Thymus (tissue), 14 donors: ENCODE measurements at places on chromosomes 7 and 10. TPM values are rescaled to one million over a fixed set of nuclear protein-coding genes. Genes with fewer than 3 reads are reported as not detected.

BUB3 gene
- 163 TPM for total RNA-seq

ABCC2 gene
- 1.1 TPM for total RNA-seq

SPDYE2 gene
- total RNA-seq: 0.05 TPM

EPHA1 gene
- 34.3 TPM for total RNA-seq

HTR5A gene
- total RNA-seq: 0.85 TPM

BET1 gene
- total RNA-seq: 33.2 TPM

PAPOLB gene
- total RNA-seq: under 0.01 TPM

NPS gene
- 0.38 TPM for total RNA-seq

WDFY4 gene
- total RNA-seq: 25.1 TPM

GCK gene
- total RNA-seq: 0.24 TPM

JAKMIP3 gene
- total RNA-seq: 0.19 TPM

HABP2 gene
- total RNA-seq: 0.19 TPM

SLC26A3 gene
- total RNA-seq: 0.09 TPM

EFCAB10 gene
- total RNA-seq: 0.14 TPM

ACBD5 gene
- 13.6 TPM for total RNA-seq

OPN1SW gene
- total RNA-seq: not detected

ADAP1 gene
- 6.2 TPM for total RNA-seq

- peak; percentile 21 for DNase-seq
These were observed 306.4 kb upstream of the CDC14C start for GRCh38 chr7:48617993-48618392.

GRCh38 chr10:124892031-124892430, 49.9 kb upstream of the ZRANB1 start:
- DNase-seq: no peak

- DNase-seq: no peak
These were observed 3.0 kb downstream of the ASZ1 start for GRCh38 chr7:117424090-117424829.

- no peak for DNase-seq
These were observed 190.3 kb upstream of the SHH start for GRCh38 chr7:156002362-156003066.

- DNase-seq: no peak
These were observed 138.3 kb downstream of the LRRN3 start for GRCh38 chr7:111229181-111229740.

- DNase-seq: no peak
These were observed 4.2 kb upstream of the FOXL3 start for GRCh38 chr7:285731-286130.

DNA sequence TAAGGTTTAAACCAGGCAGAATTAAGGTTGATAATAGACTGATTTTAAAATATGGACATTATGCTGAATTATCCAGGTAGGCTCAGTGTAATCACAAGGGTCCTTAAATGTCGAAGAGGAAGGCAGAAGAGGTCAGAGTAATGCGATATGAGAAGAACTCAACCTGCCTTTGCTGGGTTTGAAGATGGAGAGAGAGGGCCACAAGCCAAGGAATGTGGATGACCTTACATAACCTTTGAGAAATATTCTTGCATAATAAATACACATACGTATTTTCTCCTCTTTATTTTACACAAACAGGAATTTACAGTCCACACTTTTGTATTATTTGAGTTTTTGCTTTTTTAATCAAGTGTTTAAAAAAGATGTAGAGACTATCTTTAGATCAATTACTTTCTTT, 88.5 kb downstream of the ST7 start:
- DNase-seq: no peak

- no peak for DNase-seq
These were observed 964 bp downstream of the FRMD4A start for GRCh38 chr10:14329746-14330173.

DNA sequence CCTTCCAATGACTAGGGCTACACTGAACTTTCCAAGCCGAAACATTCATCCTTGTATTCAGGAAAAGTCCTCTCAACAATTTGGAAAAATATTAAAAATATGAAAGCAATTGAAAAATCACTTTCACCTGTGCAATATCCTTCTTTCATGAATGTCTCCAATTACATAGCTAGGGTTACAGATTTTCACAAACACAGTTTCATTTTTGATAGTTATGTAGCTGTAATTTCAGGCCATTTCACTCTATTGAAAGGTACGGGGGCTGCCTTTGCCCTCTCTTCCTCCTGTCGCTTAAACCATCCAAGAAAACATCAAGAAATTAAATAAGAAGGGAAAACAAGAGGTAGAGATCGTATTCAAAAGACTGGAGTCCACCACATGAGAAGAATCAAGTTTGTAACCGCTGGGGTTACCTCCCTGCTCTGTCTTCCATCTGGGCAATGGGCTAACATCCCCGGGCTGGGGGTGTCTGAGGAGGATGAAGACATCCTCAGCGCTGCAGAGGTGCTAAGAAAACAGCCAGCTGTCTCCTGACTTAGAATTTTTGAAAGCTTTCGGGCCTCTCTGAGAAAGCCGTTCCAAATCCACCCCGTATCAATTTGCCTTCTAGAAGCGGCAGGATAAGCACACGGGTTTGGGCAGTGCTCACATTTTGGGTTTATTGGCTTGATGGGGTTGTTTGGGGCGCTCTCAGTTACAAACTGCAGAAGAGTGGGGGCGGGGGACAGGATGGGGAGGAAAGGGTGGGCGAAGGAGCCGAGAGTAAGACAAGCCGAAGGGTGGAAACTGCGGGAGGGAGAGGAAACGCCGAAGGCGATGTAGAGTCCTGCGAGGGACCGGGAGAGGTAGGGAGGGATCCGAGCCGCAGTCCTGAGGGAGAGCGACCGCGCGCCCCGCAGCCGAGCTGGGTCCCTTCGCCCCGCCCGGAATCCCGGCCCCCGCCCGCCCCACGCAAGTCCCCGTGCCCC, 24.3 kb upstream of the VAX1 start:
- DNase-seq: no peak

- DNase-seq: no peak
These were observed 57.5 kb upstream of the ZNF32 start for GRCh38 chr10:43706166-43706565.

DNA sequence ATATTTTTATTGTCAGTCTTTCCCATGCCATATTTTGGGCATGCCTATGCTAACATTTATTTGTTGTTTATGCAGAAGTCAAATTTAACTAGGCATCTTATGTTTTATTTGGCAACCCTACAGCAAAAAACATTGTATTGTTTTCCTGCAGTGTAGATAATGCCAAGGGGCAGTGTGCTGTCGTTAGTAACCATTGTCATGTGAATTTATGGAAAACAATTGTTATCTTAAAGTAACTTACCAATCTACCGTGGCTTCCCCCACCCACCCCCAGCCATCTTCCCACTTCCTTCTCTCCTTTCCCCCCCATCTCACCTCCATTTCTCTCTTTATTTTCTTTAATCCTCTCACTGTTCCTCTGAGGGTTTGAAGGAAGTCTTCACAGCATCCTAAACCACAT, 370.5 kb downstream of the ACTR3B start:
- no peak for DNase-seq

DNA sequence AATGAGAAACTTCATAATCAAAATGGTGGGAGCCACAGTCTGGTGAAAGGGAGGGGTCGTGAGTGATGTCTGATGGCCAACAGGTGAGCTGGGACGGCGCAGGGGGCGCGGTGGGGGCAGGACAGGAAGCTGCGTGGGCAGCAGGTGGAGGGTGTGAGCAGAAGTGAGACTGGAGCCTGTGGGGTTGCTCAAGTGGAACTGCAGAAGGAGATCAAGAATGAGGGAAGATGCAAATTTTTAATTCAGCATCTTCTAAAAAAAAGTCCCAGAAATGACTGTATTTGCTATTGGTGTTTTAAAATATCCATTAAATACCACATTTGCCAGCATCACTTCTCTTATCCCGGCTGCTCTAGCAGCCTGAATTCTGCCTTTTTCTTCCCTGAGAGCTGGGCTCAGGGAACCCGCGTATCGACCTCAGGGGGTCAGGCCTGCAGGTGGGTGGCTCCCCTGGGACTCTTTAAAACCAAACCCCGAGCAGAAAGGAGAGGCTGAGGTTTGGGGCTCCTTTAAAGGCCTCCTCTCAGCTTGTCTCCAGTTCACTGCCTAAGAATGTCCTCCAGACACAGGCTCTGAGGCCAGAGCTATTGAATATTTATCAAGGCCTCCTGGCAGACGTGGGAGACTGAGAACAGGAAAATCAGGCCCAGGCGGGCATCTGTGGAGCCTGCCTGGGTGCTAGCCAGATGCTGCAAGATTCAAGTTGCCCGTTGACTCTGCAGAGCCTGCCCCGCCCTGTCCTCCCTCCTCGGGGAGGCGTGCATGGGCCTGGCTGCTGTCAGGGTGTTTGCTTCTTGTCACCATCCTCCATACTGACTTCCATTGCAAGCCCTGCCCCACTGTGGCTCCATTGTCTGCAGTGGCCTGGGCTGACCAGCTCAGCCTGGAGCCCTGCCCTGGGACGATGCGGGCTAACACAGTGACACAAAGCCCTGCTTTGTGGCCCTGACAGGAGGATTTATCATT, 53.9 kb downstream of the SYPL1 start:
- DNase-seq: peak; percentile 31

DNA sequence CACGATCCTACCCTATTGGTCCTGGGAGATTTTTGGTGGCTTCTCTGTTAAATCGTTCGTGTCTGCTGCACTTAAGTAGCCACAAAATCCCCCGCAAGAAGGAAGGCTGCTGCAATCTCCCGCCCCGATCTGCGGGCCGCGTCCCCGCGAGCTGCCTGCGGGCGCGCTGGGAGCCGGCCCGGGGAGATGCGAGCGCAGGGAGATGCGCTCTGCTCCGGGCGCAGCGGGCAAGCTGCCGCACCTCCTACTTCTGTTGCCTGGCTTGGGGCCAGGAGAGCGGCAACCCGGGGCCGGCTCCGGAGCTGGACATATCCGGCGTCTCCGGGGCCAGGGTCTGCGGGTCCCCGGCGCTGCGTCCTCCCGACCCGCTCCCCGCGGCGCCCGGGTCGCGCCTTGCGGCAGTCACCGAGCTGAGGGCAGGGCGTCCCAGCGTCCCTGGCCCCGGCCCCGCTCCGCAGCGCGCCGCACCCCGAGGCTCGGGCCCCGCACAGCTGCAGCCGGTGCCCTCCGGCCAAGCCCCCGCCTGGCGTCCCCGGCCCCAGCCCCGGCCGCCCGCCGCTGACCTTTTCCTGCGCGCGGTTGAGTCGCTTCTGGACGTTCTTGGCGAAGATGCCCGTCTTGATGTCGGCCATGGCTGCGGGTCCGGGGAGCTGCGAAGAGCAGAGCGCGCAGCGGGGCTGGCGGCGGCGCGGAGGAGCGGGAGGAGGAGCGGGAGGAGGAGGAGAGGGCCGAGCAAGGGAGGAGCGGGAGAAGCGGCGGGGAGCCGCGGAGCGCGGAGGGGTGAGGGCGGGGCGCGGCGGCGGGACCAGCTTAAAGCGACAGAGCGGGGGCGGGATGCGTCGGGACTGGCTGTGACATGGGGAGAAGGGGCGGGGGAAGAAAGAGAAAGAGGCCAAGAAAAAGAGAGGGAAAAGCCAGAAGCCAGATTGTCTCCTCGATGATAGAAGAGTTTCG, at the start of gene AMPH:
TSS of gene AMPH (minus strand) at position 654 of the 954 bp plus-strand sequence. CDS start at position 632, 22 bp downstream.
- DNase-seq: no peak

GRCh38 chr7:29454899-29455451, 108.7 kb upstream of the PRR15 start:
- no peak for DNase-seq

- no peak for DNase-seq
These were observed 47.3 kb downstream of the TFPI2 start for GRCh38 chr7:93843260-93843659.

DNA sequence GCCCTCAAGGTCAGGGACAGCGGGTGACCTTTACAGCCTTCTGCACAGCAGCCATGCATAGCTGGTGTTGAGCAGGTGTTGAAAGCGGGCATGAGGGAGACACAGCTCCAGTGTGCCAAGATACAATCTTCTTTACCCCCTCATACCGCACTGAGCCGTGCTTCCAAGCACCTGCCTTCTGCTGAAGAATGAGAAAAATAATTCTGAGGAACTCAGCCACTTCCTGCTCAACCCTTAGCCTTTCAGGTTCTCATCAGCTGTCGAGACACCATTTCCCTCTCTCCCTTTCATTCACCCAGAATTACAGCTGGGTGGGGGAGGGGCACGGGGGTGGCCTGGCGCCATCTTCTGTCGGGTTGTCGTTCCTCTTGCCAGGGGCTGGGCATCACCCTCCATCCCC, 58.6 kb downstream of the COL13A1 start:
- DNase-seq: peak; percentile 80

GRCh38 chr7:105581066-105581811, at the start of gene EFCAB10:
EFCAB10 (minus strand) TSS chr7:105581493; CDS start chr7:105581463, 30 bp downstream.
- DNase-seq: peak; percentile 50

DNA sequence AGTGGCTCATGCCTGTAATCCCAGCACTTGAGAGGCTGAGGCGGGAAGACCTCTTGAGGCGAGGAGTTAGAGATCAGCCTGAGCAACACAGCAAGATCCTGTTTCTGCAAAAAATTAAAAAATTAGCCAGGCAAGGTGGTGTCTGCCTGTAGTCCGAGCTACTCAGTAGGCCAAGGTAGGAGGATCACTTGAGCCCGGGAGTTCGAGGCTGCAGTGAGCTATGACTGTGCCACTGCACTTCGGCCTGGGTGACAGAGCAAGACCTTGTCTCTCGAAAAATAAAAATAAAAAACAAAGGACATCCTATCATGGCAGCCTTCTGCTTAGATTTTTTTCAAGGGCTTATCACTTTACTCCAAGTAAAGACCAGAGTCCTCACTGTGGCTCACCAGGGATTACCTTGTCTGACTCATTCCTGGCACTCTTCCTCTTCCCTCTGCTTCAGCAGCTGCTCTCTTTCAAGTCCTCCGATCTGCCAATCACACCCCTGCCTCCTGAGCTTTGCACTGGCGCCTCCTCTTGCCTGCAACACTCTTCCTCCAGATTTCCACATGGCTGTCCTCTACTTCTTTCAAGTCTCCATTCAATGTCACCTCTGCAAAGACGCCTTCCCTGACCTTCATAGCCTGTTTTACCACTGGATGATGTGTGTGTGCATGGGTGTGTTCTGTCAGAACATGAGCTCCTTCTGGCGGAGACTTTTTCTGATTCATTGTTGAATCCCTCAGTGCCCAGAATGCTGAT, 7.7 kb downstream of the PRTFDC1 start:
- DNase-seq: no peak

- DNase-seq: no peak
These were observed 79.3 kb upstream of the PDZD8 start for GRCh38 chr10:117454502-117454901.

- no peak for DNase-seq
These were observed 40.0 kb downstream of the VOPP1 start for GRCh38 chr7:55532150-55532917.

DNA sequence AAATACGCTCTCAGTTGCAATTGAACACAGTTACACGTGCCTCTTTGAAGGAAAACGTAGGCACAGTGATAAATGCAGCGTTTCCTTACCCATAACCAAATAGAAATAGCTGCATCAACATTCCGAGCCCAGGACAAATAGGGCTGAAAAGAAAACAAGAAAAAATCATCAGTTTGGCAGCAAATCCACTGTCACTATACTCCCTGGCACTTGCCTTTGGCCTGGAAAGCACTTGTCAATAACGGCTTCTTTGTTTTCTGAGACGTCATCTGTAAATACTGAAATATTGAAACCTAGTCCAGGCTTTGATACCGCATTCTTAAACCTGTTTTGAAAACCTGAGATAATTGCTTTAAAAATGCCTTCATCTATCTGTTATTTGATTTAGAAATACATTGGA, 167.2 kb upstream of the AKR1E2 start:
- no peak for DNase-seq

- no peak for DNase-seq
These were observed 158.8 kb downstream of the SKAP2 start for GRCh38 chr7:26705567-26705966.
